ENCODE measurements at places on chromosomes 7 and 10.

GRCh38 chr7:549891-550625, 30.4 kb upstream of the PDGFA start:
- H3K27me3 ChIP-seq: no peaks in the 10 kb centered on the region
- H3K4me1 ChIP-seq: peaks cover 13% of the 10 kb centered on the region
- no peak overlapping the region for H3K4me3 ChIP-seq
- no peak for DNase-seq
- H3K27ac ChIP-seq: no peak overlapping the region
- H3K36me3 ChIP-seq: no peaks in the 10 kb centered on the region

- no peak for DNase-seq
- H3K4me3 ChIP-seq: no peak overlapping the region
- no peaks in the 10 kb centered on the region for H3K36me3 ChIP-seq
- H3K4me1 ChIP-seq: no peaks in the 10 kb centered on the region
Measured at GRCh38 chr7:108149119-108149518, 19.0 kb upstream of the LAMB4 start.

GRCh38 chr10:126744571-126744970, 74.1 kb upstream of the C10orf90 start:
- no peak overlapping the region for H3K27ac ChIP-seq
- H3K36me3 ChIP-seq: no peaks in the 10 kb centered on the region
- H3K27me3 ChIP-seq: no peaks in the 10 kb centered on the region
- no peak overlapping the region for H3K4me3 ChIP-seq
- no peaks in the 10 kb centered on the region for H3K4me1 ChIP-seq
- DNase-seq: no peak

DNA sequence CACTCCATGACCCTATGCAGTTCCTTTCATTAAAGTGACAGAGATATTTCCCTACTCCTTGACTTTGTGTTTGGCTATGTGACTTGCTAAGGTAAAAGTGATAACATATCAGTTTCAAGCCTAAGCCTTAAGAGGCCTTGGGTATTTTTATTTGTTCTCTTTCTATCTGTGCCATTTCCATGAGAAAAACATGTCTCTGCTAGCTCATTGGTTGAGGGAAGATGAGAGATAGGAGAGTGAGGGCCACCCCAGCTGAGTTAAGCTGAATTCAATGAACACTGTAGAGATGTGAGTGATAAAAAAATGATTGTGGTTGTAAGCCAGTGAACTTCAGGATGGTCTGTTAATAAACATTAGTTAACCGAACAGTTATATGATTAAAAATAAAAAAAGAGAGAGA, 13.4 kb downstream of the TASOR2 start:
- H3K36me3 ChIP-seq: no peaks in the 10 kb centered on the region
- no peak overlapping the region for H3K4me3 ChIP-seq
- no peak for DNase-seq

DNA sequence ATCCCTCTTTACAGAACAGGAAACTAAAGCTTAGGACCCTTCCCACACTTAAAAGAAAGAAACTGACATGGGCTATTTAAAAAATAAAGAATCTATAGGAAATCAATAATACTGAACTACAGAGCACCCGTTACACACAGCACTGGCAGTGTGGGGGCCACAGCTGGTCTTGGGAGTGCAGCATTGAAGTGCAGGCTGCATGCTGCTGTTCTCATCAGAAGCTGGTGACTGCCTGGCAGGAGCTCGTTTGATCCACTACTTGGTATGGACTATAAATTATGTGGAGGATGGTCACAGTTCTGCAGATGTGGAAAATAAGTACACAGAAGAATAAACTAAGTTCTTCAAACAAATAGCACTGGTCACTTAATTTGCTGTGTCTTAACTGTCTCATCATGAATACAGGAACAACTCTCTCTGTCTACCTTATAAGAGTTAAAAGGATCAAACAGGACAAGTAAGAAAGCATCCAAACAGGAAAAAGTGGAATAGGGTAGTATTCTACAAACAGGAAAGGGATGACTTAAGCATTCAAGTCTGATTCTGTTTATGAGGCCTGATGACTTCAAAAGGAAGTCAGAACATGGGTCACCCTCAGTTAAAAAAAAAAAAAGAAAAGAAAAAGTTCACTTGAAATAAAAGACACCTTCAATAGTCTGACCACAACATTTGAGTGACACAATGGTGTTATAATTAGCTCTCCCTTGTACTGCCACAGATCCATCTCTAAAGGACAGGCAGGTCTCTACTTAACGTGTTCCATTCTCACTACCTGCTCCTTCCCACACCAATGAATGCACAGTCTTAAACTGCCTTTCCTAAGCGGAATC, 21.0 kb downstream of the DOCK4 start:
- no peak overlapping the region for H3K4me3 ChIP-seq
- H3K27ac ChIP-seq: no peak overlapping the region
- no peaks in the 10 kb centered on the region for H3K36me3 ChIP-seq
- DNase-seq: no peak
- H3K4me1 ChIP-seq: no peaks in the 10 kb centered on the region

GRCh38 chr10:130438861-130439260, 302.7 kb downstream of the GLRX3 start:
- no peaks in the 10 kb centered on the region for H3K36me3 ChIP-seq
- no peaks in the 10 kb centered on the region for H3K27me3 ChIP-seq
- H3K4me1 ChIP-seq: peaks cover 4% of the 10 kb centered on the region
- no peak overlapping the region for H3K4me3 ChIP-seq
- DNase-seq: no peak
- no peak overlapping the region for H3K27ac ChIP-seq

- H3K27me3 ChIP-seq: no peaks in the 10 kb centered on the region
- DNase-seq: no peak
- no peak overlapping the region for H3K27ac ChIP-seq
- H3K4me1 ChIP-seq: no peaks in the 10 kb centered on the region
- no peaks in the 10 kb centered on the region for H3K36me3 ChIP-seq
Measured at GRCh38 chr10:23081891-23082290, 13.5 kb upstream of the MSRB2 start.

GRCh38 chr10:118321724-118322575, 20.2 kb downstream of the FAM204A start:
- peaks cover 5% of the 10 kb centered on the region for H3K36me3 ChIP-seq
- no peaks in the 10 kb centered on the region for H3K27me3 ChIP-seq
- no peaks in the 10 kb centered on the region for H3K4me1 ChIP-seq
- no peak overlapping the region for H3K4me3 ChIP-seq
- H3K27ac ChIP-seq: peak overlapping the region; percentile 17
